ENCODE measurements at places on chromosomes 6 and 20. TPM values are rescaled to one million over a fixed set of nuclear protein-coding genes. Genes with fewer than 3 reads are reported as not detected.

DNA sequence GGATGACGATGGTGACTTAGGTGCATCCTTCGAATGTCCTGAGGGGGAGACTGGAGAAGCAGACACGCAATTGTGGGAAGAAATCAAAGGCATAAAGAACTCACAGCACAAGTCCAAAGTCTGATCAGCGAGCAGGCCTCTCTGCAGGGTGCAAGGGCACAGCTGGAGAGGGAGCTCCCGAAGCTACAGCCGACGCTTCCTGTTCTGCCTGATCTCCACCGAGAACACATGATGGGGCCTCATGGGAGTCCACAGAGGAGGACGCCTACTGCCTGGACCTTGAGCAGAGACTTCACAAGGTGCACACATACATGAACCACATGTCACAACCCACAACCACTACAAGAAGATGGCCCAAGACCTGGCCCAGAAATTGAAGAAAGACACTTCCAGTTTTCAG lies 51.4 kb downstream of the RIN2 start:
- no peak for DNase-seq

CLPSL2 gene
- total RNA-seq = not detected

CST7 gene
- total RNA-seq = not detected

DNA sequence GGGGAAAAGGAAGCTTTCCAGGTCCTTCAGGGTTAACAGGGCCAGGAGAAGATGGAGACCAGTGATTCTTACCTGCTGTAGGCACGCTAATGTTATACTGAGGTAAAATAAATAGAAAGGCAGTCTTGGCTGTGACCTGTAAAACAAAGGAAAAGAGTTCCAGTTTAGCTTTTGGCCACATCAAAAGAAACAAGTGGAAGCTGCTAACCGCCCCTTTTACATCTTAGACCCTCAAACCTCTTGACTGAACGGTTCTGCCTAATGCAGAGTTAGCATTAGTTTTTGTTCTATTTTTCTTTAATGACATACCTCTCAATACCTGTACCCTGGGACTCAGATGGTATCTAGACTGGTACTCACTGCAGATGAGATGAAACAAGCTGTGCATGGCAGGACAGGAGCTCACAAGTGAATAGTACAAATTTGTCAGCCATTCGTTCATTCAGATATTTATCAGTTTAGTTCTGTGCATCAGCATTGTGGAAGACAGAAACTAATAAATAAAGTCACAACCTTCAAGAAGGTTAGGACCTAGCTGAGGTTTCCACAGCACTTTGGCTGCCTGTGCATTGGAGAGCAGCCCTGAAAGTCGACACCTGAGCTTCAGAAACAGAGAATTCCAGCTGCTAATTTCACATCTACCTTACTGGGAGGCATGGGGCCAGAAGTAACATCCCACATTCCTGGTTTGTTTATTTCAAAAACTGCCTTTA lies 41.0 kb downstream of the TRAM2 start:
- no peak for DNase-seq

DNA sequence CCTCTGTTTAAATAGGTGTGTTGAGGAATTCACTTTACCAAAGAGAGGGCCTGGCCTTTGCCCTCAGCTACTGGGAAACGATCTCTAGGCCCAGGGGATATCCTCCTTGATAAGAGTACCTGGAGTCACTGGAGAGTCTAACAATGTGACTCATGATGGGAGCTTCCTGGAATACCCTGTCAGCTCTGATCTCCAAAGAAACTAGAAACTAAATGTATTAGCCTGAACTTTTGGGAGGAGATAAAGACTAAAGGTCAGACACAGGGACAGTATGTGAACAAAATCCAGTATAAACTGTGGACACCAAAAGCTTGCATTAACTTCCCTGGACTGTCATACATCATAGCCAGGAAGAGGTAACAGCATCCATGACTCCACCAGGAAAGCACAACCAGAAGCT lies 148.5 kb downstream of the RNGTT start:
- DNase-seq = no peak

DNA sequence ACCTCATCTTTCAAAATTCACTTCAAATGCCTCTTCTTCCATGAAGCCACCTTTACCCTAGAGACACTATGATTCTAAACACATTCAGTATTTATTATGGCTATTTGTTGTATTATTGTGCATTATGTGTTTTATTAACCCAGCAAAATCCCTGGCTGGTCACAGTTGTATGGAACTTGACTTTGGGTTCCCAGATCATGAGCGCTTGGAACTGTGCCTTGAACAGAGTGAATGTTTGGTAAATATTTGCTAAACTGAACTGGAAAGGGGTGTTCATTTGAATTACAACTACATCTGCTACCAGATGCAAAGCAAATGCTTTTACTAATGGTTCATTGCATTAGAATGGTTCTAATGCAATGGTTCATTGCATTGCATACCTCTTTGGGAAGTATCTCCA lies 259.8 kb downstream of the PKHD1 start:
- no peak for DNase-seq

GRCh38 chr6:108597572-108598304 lies 37.0 kb downstream of the FOXO3 start:
- DNase-seq = no peak
